Activated CD8-positive, alpha-beta memory T cell treated with anti-CD3 and anti-CD28 coated beads, Interleukin-2, amount 50 U/mL, for 48 hours (primary cell): ENCODE measurements at places on chromosomes 5 and 9.

DNA sequence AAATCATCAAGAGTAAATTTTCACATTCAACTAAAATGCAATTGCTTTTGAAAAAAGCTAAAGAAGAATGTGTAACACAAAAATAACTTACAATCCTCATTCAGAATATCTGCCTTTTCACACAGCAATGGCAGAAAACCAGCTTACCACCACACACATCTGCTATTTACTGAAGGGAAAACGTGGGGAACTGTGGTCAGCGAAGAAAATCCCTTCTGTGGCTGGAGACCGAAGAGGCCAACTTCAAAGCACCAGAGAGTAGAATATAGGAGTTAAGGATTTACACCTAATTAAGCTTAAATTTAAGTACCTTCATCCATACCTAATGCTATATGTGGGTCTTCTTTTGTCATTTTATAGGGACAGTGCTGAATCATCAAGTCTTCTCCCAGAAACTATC lies 339.6 kb downstream of the DEPDC1B start:
- no peak for DNase-seq

DNA sequence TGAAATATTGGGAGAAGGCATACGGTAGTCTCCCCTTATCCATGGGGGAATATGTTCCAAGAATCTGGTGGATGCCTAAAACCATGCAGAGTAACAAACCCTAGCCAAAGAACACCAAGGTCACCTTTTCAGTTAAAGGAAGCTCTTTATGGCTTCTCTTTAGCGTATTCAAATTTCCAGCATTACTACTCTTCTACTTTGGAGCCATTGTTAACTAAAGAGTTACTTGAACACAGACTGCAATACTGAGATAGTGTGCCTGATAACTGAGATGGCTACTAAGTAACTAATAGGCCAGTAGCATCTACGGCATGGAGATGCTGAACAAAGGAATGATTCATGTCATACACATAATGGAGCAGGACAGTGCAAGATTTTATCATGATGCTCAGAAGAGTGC lies 84.5 kb upstream of the SPEF2 start:
- no peak for DNase-seq

GRCh38 chr9:31321256-31321655 lies 1063.2 kb upstream of the ACO1 start:
- no peak for DNase-seq

DNA sequence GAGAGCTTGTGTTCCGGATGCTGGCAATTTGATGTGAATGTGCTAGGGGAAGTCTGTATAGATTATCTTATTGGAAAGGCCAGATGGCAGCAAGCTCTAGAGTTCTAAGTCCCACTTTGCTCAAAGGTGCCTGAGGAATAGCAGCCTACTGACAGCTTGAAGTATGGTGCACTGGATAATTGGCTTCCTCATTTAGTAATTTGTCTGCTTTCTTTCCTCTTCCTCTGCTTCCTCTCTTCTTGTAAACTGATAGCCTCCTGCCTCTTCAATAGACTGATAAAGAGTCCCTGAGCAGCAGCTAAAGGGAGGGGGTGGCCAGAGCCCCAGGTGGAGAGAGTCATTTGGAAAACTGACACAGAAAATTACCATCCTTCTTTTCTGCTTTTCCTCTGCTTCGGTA lies 177.3 kb downstream of the FGF1 start:
- DNase-seq, result no peak

GRCh38 chr5:27267209-27267824 lies 228.9 kb upstream of the CDH9 start:
- no peak for DNase-seq

GRCh38 chr5:5140479-5141338 lies 579 bp downstream of the ADAMTS16 start:
- no peak for DNase-seq

GRCh38 chr5:1747079-1747802 lies 52.4 kb downstream of the MRPL36 start:
- DNase-seq, result no peak

DNA sequence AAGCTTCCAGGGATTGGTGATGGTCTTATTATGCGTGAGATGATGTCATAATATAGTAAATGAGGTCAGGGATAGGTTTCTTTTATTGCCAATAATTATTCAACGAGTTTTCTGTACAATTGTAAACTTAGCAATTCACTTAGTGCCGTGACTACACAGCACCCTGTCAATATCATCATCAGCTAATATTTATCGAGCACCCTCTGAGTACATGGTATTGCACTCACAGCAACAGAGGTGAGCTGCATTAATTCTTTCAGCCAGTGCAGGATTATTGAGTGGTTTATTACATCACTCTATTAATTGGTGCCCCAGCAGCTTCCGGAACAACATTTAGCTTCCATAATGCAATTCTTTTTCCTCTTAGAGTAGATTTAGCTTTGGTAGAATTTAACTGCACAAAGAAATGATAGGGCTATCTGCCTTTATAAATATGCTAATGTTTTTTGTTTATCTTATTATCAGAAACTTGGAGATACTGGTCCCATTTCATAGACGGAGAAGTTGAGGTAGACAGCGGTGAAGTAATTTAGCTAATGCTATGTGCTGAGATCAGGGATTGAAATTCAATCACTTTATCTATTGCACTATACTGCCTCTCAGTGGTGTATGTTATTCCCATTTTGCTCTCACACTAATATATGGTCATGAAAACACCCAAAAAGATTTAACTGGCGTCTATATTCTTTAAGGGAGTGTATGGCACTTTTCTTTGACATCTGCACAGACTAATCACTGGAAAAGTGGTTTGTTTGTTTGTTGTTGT lies 726.1 kb upstream of the WWC1 start:
- DNase-seq, result no peak

GRCh38 chr9:110105107-110105506 lies 102.9 kb downstream of the C9orf152 start:
- DNase-seq, result no peak

DNA sequence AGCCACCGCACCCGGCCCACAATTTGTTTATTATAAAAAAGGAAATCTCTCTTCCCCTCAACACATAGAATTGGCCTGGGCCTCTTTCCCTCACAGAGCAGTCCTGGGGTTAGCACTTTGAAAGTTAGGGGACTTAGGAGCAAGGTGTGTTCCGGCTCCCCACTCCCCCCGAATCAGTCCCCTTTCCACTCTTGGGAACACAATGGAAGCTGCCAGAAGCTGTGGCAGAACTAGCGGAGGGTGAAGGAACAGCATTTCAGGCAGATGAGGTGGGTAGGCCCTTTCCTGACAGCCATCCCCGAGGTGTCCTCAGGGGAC lies 16.4 kb upstream of the C5orf47 start:
- peak; percentile 53 for DNase-seq

DNA sequence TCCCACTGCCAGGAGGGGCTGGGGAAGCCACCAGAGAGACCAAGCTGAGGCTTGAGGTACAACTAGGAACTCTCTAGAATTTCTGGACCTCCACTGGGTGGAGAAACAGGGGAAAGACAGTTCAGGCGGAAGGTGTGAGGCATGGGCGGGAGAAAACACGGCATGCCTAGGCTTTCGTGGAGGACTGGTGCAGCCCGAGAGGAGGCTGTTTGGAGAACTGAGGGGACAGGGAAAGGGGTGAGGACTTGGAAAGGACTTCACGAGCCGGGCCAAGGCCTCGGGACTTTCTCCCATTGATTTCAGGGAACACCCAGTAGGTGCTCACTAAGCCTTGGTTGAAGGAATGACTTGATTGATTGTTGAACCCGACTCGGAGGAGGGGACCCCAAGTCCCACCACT lies 9.5 kb upstream of the ADGRD2 start:
- no peak for DNase-seq

GRCh38 chr5:139861021-139861888 lies 65.6 kb downstream of the PSD2 start:
- no peak for DNase-seq

DNA sequence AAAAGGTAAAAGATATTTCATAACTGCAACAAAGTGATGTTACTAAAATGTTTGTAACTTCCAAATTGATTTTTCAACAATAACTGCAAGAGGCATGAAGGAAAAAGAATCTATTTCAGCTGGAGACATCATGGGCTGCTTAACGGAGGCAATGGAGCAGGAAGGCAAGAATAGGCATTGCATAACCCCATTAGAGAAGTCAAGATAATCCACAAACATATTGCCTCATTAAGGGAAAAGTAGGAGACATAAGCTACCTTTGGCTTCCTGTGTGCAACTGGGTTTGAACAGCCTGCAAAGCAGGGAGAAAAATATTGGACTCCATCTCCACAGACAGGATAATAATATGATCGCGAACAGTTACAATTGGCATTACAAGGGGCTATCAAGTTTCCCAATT lies 46.7 kb downstream of the SLCO4C1 start:
- DNase-seq, result no peak

- no peak for DNase-seq
Measured at GRCh38 chr5:68730220-68730978, 363.4 kb upstream of the SLC30A5 start.

GRCh38 chr5:165565911-165566310 lies 2060.5 kb downstream of the MAT2B start:
- no peak for DNase-seq

DNA sequence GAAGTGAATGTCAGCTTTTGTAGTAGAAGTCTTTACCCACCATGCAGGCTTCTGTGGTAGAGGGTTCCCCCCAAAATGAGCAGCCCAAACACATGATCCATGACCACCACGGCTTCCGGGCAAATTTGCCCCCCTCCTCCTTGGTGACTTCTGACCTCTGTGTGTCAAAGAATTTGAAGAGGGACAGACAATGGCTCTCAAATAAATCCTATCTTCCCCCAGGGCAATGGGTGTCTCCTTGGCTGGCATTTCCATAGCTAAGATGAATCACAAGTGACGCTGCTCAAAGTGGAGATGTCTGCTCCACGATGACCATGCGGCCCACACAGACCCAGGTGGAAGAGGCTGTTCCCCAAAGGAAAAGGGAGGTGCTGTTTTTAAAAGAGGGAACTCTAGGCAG lies 30.2 kb upstream of the BOD1 start:
- DNase-seq, result no peak

- no peak for DNase-seq
Measured at GRCh38 chr9:96564217-96564616, 55.4 kb downstream of the CDC14B start.

GRCh38 chr9:3241290-3241689 lies 284.5 kb downstream of the RFX3 start:
- no peak for DNase-seq

DNA sequence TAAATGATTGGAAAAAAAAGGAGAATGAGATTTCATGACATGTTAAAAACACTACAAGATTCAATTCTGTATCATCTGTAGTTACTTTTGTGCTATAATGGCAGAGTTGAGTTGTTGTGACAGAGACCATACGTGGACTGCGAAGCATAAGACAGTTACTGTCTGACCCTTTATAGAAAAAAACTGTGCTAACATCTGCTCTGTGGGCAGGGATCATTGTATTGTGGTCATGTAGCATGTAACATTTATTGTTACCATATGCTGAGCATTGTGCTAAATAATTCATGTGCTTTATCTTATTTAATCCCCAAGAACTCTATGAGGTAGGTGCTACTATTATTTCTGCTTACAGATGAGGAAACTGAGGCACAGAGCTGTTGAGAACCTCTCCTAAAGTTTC lies 147.3 kb upstream of the HMHB1 start:
- DNase-seq, result no peak

GRCh38 chr5:141779503-141779973 lies 97.5 kb upstream of the ARAP3 start:
- DNase-seq, result no peak

- DNase-seq, result no peak
Measured at GRCh38 chr5:151682751-151683331, 3.9 kb downstream of the SPARC start.
